Type B pancreatic cell (in vitro differentiated cells): ENCODE measurements at places on chromosomes 6 and 20. TPM values are rescaled to one million over a fixed set of nuclear protein-coding genes. Genes with fewer than 3 reads are reported as not detected.

GRCh38 chr6:161694995-161695394, 421.1 kb upstream of the AGPAT4 start:
- no peak for DNase-seq

DNA sequence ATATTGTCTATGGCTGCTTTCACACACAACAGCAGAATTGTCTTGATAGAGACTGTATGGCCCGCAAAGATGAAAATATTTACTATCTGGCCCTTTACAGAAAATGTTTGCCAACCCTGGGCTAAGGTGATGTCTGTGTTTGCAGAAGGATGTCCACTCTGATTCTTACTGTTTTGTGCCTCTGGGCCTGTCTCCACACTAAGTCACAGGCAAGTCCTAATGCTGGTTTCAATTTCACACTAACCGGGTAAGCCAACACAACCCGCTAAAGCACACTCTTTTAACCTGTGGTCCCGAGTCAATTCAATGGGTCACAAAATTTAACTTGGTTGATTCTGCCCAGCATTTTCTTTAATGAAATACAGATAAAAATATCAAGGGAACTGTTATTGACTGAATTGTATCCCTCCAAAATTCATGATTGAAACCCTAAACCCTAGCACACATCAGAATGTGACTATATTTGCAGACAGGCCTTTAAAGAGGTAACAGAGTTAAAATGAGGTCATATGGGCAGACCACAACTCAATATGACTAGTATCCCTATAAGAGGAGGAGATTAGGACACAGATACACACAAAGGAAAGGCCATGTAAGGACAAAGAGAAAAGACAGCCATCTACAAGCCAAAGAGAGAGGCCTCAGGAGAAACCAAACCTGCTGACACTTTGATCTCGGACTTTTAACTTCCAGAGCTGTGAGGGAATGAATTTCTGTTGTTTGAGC, 78.4 kb downstream of the FYN start:
- DNase-seq: no peak

DNA sequence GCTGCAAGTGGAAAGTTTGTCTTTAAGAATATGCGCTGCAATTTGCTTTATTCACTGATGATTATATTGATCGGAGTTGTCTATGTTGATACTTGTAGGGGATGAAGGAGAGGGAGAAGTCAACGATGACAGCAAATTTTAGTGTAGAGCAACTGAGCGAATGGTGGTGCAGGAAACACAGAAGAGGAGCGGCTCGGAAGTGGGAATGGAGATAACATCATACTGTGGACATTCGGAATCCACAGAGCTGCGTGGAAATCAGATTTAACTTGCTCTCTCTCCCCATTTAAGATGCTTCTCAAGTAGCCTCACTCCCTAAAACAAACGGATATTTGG, 722 bp upstream of the TMEM14B start:
- DNase-seq: no peak

DNA sequence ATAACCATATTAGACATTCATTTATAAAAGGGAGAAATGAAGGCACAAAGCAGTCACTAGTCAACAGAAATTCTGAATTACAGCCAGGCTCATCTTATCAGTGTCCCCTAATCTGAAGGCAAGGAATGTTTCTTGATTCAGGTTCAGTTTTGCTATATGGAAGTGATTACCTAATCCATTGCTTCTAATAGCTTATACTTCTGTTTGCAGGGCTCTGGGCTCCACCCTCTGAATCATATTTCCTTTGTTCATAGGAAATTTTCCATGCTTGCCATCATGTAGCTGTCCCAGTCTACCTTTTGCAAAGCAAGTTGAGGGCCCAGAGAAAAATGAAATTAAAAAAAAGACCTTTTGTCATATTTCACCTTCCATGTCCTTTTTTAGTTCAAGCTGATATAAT, 96.0 kb downstream of the LCA5 start:
- DNase-seq: no peak

The ZKSCAN8 gene
- total RNA-seq: 22.1 and 37.5 TPM in 2 replicates

The OR2J3 gene
- not detected in 2 replicates for total RNA-seq
